ENCODE measurements at places on chromosomes 16 and 17.

- no peak for DNase-seq
These were observed 54.1 kb downstream of the METRNL start for GRCh38 chr17:83133302-83134121.

- DNase-seq, result no peak
These were observed 3.0 kb downstream of the NUBP2 start for GRCh38 chr16:1785846-1786170.

DNA sequence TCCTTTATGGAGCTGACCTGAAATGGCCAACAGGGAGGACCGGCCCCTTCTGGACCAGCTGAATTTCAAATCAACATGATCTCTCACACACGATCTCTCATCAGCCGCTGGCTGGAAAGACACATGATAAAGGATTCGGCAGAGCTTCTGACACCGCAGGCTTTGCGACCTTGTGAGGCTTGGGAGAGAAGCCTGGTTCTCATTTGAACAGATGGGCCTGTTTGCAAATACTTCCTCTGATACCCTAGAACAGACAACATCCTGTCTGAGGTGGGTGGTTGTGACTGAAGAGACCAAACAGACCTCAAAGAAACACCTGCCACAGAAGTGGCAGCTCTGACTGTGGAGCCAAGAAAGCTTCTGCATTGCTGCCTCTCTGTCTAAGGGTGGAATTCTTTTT lies 77.9 kb upstream of the SDK2 start:
- peak; percentile 45 for DNase-seq

DNA sequence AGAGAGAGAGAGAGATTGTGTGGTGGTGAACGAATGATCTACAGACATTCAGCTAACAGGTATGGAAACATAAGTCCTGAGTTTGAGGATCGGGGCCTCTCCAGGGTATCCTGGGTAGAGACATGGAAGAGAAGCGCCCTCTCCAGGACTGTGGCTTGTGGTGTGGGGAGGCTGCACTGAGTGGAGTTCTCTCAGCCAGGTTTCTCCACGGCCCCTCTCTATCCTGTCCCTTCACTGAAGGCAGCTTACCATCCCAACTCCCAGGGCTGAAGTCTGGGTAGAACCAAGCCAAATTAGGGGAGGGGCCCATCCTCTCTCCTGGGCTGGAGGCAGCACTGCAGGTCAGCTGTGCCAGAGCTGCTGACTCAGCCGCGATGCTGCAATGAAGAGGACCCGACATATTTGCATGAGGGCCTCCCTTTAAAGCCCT lies 6.2 kb downstream of the C1QL1 start:
- no peak for DNase-seq

DNA sequence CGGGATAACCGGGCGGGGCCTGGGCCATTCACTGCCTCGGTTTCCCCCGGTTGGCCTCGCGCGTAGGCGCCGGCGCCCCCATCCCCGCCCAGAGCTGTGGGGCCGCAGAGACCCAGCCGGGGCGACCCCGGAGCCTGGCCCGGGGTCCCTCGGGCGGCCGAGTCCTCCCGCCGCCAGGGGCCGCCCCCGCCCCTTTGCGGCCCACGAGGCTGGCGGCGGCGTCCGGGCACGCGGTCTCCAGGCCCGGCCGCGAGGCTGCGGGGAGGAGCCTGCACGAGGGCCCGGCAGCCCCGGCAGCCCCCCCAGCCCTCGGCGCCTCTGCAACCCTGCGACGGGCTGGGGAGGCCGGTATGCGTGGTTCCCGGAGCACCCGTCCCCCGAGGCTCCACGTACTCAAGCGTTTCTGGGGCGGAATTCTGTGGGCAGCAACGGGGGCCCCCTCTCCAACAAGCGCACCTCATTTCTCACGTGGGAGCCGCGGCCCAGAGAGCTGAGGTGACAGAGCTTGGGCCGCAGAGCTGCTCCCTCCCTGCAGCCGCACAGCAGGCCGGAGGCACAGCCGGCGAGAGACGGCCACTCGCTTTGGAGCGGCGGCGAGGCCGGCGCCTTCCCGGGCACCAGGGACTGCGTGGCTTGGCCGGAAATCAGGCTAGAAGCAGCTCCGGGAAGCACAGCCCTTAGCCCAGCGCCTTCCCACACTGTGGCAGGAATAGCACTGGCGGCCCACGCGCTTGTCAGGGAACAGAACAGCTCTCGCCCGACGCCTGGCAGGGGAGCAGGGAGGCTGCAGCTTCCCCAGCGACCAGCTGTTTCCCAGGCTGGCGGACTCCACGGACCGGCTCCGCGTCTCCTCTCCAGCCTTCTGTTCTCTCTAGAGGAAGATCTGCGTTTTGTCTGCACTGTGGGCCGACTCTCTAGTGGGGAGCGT lies 867 bp upstream of the LIMD2 start:
- DNase-seq, result peak; percentile 39

DNA sequence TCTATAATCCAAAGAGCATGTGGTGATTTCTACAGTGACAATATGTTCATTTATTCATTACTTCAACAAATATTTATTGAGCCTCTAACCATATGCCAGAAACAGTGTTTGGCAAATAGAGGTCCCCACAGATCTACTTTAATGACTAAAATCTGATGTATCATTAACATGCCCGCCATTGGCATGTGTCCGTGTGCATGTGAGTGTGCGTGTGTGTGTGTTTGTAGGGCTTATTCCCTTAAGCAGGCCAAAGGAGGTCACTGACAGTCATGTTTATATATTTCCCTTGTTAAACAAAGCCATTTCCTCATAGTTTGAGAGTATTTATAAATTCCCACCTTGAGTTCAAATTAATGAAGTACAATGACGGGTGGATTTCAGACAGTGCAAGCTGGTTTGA lies 174.4 kb upstream of the IRX6 start:
- DNase-seq, result no peak

- no peak for DNase-seq
These were observed 30.7 kb upstream of the SLC38A10 start for GRCh38 chr17:81325714-81326358.

DNA sequence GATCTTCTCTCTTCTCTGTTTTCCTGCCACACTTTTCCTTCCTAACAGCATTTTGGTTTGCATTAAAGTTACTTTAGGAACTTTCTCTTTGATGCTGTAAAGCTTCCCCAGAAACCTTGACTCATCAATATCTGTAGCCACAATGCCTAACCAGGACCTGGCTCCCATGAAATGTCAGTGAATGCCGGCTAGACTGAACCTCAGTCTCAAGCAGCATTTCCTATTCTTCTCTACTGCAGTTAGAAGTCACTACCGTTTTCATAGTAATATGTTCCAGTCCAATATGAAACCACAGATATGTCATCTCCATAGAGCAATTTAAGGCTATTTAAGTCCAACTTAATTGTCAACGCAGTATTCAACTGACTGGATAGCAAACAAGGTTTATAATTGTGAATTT lies 28.9 kb downstream of the ITFG1 start:
- no peak for DNase-seq

GRCh38 chr17:11324846-11325420 lies 83.9 kb downstream of the SHISA6 start:
- no peak for DNase-seq

DNA sequence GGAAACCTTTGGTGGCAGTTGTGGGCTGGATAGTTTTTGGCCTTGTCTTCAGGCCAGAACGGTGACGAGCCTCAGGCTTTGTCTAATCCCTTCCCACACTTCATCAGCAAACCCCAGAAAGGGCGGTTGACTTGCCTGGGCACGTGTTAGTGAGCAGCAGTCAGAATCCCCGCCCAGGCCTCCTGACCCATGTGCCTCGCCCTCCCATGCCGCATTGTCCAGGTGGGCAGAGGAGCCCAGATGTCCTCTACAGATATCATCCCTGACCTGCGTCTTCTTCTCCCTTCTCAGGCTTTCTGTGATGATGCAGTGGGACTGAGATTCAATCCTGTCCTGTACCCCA lies 82.5 kb downstream of the OR1D5 start:
- DNase-seq, result no peak

DNA sequence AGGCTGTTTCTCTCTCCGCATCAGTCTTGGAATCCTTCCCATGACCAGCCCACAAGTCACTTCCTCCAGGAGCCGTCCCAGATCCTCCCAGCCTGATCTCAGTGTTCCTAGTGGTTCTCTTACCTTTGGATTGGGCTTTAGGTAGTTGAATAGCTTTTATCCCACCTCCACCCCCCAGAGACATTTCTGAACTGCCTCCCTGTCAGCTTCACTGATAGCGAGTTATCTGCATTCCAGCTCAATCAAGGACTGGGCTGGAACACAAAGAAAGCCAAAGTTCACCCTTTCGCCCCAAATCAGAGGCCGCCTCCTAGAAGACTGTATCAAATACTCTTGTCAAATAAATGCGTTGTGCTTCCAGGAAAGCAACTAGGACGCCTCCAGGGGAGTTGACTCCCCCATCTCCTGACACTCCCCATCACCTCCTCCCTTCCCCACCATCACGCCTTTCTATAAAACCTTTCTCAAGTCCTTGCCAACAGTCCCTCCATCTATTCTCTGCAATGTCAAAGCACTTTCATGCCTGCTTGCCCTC lies 72.7 kb downstream of the TMEM132E start:
- DNase-seq, result no peak

DNA sequence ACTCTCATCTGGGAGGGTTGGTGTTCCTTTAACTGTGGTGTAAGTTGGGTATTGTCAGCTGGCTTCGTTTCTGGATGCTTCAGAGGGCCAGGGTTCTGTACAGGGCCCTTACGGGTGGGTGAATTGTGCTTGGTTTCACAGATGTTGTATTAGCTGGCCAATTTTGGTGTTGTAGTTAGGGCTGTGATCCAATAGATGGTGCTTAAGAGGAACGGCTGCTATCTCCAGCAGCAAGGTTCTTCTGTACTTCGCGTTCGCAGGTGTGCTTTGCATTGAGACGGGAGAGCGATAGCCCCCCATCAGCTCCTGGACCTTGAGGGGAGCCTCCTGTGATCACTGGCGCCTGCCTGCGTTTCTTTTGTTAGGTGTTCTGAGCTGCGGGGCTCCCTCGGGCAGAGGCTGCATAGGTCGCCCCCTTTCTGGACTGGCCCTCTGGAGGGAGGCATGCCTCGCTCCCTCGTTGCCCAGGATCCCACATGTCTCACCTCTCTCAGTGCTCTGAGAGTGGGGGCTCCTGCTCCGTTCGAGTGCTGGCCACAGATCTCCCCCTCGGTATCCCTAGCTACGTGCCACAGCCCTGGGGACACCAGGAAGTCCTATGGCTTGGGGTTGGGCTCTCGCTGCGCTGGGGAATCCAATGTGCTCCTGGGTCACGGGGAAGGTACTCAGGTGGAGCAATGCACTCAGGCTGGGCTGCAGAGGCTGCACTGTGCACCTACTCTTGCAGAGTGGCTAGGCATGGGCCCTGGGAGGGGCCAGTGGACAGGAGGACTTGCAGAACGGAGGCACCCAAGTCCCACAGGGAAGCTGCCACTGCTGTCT lies 837 bp upstream of the PRDM7 start:
- peak; percentile 26 for DNase-seq

DNA sequence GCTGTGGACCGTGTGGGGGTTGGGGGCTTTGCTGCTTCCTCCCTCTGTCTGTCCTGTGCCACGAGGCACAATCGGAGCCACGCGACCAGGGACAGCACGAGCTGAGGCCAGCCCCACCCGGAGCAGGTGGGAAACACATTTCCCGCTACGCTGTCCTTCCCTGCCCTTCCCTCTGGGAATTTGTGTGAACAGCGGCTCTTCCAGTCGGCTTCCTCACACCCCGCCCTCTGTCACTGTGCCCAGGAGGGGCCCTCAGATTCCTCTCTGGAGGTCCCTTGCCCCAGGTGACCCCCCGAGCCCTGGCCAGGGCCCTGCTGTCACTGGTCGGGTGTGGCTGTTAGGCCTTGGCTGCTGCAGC lies 19.6 kb downstream of the SPIRE2 start:
- DNase-seq, result no peak

DNA sequence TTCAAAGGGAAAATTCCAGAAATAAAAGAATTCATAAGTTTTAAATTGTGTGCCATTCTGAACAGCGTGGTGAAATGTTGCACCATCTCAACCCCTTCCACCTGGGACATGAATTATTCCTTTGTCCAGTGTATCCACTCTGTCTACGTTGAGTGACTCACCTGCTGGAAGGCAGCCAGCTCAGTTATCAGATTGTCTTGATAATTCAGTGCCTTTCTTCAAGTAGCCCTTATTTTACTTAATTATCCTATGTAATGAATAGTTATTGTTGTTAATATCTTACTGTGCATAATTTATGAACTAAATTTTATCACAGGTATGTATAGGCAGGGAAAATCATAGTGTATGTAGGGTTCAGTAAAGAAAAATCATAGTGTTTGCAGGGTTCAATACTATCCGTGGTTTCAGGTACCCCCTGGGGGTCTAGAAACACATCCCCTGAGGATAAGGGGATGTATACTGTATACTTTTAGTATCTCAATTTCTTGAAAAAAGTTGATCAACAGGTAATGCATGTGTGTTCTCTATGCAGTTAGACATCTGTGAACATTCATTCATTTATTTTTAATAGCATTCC lies 7.7 kb upstream of the PCTP start:
- no peak for DNase-seq

- peak; percentile 7 for DNase-seq
These were observed 24.0 kb downstream of the SYCE1L start for GRCh38 chr16:77223184-77223583.

DNA sequence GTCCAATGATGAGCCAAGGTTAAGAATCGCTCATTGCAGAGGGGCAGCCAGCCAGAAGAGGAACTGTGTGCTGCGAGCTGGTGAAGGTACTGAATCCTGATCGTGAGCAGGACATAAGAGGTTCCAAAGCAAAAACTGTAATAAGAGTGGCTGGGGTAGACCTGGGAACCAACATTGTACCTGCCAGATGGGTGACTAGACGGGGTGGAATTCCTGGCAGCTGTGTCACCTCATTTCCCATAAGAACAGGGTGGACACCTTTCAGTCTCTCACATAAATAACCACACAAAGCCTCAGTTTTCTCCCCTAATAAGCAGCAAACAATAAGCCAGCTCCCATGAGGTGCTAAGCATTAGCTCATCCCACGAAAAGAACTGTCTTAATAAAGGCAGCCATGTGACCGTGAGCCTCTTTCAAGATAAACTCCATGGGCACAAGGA lies 290.3 kb downstream of the SOX9 start:
- DNase-seq, result no peak

GRCh38 chr16:12532871-12533610 lies 270.6 kb downstream of the CPPED1 start:
- DNase-seq, result no peak

DNA sequence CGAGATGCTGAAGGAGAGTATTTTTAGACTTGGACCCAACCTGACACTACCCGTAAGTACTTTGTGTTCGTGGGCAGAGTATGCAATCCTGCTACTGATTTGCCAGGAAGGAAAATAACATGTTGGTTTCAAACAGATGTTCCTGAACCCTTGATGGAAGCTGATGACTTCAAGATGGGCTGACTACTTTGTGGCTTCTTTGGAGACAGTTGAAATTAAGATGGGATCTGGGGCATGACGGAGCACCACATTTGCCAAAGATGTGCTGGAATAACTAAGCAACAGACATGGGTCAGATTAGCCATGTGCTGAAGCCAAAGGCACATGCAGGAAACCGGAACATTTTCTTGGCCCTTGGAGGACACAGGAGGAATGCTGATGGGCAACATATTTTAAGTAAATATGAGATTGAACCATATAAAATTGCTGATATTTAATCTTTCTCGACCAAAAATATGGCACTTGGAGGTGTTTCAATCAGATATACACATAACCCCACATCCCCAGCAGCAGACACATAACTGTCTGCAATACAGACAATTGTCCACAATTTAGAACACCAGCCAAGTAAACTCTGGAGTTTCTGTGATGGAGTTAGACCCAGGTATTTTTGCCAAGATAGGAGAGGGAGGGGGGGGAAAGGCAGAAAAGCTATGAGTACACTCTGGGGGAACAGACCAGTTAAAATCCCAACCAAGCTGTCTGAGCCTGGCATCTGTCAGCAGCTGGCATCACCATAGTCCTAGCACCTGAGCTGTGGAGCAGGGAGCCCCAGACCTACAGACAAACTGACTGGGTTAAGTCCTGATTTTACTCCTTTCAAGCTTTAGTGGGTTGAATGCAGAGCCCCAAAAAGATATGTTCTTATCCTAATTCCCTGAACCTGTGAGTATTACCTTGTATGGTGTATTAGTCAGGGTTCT lies 329.4 kb upstream of the CDH5 start:
- DNase-seq, result no peak
